ENCODE measurements at places on chromosomes 11 and 22. TPM values are rescaled to one million over a fixed set of nuclear protein-coding genes. Genes with fewer than 3 reads are reported as not detected.

The OR2AT4 gene
- total RNA-seq, result not detected

The TRPC6 gene
- not detected for total RNA-seq

The TRIM48 gene
- total RNA-seq, result not detected

The CCDC73 gene
- total RNA-seq, result not detected

The GRM5 gene
- 0.13 TPM for total RNA-seq

All from thoracic aorta endothelial cell (primary cell).